ENCODE measurements at places on chromosomes 7 and 10. TPM values are rescaled to one million over a fixed set of nuclear protein-coding genes. Genes with fewer than 3 reads are reported as not detected.

The METTL27 gene
- 3.3 TPM for total RNA-seq

DNA sequence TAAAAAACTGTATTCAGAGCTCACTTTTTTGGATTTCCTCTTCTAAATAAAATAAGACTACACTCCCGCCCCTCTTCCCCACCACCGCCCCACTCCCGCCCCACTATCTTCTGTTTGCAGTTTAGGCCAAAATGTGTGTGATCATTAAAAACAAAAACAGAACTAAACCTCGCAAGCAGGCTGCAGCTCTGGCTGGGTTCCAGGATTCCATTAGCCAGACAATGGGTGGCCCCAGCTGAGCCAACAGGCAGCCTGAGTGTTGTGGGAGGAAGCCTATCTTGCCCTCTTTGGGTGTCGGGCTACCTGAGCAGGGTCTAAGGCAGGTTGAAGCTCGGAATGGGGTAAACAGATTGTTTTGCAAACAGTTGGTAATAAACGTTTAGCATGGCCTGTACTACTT lies 41.7 kb downstream of the ARL4A start:
- peak; percentile 68 for DNase-seq

- DNase-seq = peak; percentile 48
Observed at GRCh38 chr7:107118109-107118900, 50.5 kb upstream of the HBP1 start.

The PPP1R3C gene
- total RNA-seq = 12.6 TPM

- no peak for DNase-seq
Observed at GRCh38 chr7:115637128-115637527, 393.4 kb downstream of the TFEC start.

DNA sequence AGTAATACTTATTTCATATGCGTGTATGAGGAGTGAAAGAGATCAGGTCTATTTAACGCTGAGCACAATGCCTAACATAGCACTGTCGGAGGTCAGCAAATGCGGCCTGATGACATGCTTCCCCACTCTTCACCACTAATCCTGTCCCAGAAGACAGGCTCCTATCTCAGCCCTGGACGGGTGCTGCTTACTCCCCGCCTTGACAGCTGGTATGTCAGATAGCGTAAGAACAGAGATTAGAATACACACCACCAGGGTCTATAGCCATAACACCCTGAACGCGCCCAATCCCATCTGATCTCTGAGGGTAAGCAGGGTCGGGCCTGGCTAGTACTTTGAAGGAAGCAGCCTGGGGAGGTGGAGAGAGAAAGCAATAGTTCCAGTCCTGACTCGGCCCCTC lies 32.3 kb upstream of the TM9SF3 start:
- DNase-seq = no peak
